ENCODE measurements at places on chromosomes 7 and 10.

DNA sequence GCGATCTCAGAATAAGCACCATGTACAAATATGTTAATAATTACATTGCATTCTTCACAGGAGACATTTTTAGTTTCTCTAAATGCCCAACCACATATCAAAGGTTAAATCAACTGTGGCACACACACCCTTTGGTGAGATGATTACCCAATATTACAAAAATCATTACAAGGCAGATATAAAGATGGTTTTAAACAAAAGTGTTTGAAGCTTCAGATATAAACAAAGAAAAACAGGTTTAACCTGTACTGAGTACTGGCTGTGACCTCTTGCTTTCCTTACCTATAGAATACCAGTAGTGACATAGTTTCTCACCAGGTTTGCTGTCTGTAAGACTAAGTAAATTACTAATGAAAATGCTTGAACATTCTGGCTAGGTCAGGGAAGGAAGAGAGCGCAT lies 360.0 kb upstream of the IGFBP3 start:
- DNase-seq = no peak

GRCh38 chr10:122138831-122139625 lies 132.1 kb upstream of the BTBD16 start:
- DNase-seq = no peak

- DNase-seq = no peak
Measured at GRCh38 chr7:47344171-47344955, 237.5 kb downstream of the TNS3 start.

DNA sequence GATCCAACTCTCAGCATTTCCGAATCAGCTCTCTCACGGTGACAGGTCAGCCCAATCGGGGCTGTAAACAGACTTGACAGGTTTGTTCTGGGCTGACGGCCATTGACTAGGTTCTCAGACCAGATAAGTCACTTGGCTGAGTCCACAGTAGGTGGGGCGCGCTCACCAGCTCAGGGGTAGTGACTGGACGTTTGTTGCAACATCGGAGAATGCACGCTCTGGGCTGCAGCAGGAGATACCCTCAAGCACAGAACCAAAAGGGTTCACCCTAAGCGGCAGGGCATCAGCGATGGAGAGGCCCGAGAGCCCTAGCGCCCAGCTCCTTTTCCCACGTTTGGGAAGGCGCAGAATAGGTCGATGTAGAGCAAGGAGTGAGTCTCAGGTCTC lies 1.8 kb downstream of the KLLN start:
- DNase-seq = no peak

- DNase-seq = no peak
Measured at GRCh38 chr7:85292908-85293576, 106.2 kb upstream of the SEMA3D start.

DNA sequence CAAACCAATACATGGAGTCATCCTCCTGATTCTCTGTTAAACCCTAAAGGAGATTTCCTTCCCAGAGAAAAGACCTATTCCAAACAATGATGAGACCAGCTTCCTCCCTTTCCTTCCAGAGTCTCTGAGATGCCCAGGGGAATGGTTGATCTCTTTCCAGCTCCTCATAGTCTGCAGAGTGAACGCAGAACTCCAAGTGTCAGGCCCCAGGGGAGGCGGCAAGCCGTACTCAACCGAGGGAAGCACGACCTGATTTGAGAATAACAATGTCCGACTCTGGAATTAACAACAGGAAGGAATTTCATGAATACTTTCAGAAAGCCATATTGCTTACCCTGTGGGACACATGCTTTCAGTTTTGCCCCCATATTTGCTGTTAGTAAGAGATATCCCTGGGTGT lies 241.7 kb upstream of the GLI3 start:
- DNase-seq = no peak

DNA sequence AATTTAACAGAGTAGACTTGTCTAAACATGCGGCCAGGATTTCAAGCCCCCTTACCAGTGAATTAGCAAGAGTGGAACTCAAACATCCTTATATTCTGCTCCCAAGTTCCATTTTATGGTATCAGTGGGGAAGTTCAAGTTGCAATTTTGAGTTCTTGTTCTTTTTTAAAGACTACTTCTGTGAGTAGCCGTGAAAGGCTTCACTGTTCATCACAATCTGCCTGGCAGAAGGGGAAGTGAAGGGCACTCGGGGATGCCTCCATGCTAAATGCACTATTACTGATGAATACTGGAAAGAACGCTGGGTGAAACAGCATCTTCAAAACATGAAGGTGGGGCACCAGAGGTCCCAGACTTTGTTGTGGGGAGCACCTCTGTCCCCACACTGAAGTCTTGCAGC lies 22.4 kb upstream of the FGL2 start:
- DNase-seq = no peak

GRCh38 chr7:83970081-83970480 lies 224.5 kb downstream of the SEMA3A start:
- DNase-seq = no peak

GRCh38 chr7:157011333-157012112 lies 1.1 kb upstream of the MNX1 start:
- peak; percentile 35 for DNase-seq

DNA sequence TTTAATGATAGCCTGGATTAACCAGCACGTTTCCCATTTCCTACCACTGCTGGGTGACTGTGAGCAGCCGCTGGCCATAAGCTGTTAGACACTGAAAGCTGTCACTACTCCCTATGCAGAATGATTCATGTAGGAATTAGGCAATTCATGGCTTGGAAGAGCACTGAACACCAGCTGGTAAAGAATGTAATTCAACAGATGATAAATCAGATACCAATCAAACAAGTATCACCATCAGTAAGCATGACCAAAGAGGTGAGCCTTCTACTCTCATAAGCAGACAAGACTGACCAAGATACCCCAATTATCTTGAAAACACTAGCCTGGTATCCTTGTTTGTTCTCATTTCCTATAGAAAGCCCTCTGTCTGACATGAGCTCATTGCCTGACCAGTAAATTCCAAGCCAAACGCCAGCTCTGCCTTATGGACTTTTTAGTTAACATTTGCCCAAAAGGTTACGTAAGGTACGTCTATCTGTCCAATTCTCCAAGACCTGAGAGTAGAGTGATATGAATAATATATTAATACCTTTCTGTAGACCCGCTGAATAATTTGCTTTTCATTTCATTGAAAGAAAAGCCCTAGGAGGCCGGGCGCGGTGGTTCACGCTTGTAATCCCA lies 127.7 kb downstream of the ELMO1 start:
- DNase-seq = no peak

DNA sequence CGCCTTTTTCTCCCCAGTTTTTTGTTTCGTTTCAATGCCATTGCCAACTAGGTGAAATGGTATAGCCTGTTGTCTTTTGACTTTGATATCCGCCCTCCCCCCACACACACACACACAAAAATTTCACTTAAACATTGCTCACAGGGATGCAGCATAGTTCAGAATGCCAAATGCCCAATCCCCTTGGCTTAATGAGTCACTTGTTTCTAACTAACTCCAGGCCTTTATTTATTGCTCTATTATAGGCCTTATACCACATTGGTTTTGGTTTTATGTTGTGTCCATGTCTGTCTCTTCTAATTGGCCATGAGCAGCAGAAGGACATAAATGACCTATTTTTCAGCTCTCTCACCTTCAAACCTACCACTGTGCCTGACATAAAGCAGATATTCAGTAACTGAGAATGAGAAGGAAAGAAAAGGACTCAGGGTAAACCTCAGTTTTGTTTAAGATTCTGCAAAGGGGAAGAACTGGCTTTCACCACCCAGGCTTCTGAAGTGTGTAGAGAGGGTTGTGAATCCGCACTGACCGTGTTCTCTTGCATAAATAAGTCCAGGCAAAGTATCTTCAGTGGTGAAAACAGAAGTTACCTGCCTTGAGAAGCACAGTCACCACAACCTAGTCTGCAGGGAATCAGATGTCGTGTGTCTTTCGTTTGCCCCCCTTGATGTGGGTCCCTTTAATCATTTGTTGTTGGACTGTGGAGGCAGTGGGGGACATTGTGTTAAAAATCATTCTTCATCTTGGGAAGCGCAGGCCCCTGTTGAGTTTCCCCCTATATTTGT lies 139.8 kb downstream of the CELF2 start:
- DNase-seq = peak; percentile 15

DNA sequence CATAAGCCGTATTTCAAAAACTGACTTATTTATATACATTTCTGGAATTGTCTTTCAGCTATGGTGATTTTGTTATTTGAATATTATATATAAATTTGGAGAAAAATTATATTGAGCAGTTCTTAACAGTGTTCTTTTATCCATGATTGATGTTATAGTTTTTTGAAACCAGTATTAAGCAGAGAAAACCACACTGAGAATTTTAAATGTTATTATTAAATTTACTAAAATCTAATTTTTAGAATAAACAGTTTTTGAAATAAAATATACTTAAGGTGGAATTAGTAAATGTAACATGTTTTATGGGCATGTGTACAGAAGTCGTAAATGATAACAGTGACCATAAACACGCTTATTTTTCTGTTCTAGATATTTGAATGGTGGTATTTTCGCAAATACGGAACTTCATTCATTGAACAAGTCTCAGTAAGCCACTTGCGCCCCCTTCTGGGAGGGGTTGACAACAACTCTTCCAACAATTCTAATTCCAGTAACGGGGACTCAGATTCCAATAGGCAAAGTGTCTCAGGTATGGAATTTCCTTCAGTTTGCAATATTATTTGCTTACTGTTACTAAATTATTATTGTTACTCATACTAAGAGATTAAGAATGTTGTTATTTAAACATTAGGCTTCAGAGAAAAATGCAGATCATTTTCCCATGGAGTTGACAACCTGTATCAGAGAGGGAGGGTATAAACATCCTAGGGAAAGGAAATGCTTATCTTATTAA lies 166.1 kb downstream of the ST7 start:
- DNase-seq = peak; percentile 83

GRCh38 chr7:37395618-37396259 lies 52.9 kb downstream of the ELMO1 start:
- DNase-seq = no peak

- no peak for DNase-seq
Measured at GRCh38 chr7:94314413-94315410, 80.0 kb upstream of the COL1A2 start.

DNA sequence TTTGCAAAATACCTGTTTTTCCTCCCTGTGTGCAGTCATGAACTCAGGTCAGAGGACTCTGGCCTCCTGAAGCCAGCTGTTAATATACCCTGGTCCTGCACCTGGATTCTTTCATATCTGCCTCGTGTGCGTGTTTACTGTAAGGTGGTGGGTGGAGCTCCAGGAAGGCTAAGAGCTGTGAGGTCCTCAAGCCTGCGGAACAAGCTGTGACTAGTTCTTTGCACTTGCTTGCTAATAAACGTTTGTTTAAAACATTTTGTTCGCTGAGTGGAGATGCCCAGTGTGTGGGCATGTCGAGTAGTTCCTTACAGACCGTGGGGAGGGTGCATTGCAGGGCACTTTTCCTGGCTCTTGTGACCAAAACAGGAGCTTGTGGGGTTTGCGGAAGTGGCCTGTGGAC lies 139.0 kb downstream of the DOCK1 start:
- no peak for DNase-seq

DNA sequence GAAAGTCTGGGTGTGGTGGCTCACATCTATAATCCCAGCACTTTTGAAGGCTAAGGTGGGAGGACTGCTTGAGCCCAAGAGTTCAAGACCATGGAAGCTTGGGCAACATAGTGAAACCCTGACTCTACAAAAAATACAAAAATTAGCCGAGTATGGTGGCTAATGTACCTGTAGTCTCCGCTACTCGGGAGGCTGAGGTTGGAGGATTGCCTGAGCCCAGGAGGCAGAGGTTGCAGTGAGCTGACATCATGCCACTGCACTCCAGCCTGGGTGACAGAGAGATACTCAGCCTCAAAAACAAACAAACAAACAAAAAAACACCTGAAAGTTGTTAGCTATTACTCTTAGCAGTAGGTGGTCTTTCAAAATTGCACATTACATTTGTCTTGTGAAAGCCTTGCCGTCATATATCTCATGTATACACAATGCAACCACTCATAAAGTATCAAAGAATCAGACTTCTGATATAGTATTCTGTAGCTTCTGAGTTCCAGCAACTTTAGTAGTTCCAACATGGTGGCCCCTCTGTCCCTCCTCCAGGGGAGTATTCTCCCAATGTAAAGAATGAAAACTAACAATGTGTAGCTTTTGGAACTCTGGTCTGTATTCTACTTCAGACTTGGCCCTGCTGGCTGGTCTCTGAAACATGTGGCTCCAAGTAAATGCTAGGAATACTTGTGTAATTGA lies 101.5 kb downstream of the ZNF92 start:
- no peak for DNase-seq
